Activated CD8-positive, alpha-beta memory T cell treated with anti-CD3 and anti-CD28 coated beads for 1 hour (primary cell): ENCODE measurements at places on chromosomes 7 and 10.

DNA sequence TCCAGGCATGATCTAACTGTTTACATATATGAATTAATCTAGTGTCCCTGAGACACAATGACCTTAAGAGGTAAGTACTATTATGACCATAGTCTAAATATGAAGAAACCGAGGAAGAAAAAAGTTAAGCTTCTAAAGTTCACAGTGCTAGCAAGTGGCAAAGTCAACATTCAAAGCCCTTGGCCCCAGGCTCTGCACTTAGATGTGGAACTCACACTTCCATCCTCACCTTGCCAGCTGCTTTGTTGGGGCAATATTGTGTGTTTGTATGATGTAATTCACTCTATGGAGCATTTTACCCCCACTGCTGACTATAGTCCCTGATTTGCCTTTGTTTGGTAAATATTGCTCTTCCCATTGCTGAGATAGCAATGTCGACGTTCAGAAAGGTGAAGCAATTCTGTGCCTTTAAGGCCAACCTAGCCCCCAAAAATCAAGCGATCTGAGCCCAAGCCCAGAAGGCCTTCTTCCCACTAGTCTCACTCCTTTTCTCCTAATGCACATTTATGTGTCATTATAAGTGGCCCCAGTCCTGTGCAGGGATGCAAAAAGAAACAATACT is 487.6 kb upstream of the ZMIZ1 start:
- no peak for DNase-seq

DNA sequence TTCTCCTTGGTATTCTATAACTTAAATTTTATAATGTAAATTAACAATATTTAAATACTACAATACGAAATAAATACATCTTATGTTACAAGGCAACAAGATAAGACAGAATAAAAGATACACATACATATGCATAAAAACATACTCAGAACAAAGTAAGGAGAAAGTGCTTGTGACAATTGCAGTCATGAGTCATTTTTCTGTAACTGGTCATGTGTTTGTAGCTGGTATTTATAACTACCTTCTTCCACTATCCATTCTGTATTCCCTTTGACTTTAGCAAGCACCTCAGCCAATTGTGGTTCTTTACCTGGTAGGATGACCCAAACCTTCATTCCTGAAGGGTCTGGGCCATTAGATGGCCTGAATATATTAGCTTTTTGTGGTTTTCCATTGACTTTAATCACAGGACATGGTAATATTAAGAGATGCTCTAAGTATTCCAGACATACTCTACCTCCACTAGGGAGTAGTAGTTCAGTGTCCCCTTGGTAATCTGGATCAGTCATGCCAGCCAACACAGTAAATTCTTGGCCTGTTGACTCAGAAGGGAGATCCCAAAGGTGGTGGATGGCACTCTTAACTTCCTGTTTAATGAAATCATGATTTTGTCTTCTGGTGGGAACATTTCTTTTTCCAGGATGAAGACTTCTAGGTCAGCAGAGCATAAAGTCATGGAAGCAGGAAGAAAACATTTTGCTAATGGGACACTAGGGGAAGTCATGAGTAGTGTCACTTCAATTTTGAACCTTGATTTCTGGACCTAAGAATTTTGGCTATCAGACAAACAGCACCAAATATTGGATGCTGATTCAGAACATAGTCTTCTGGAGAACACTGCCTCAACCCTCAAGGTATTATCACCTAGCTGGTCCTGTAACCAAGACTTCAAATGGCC is 733.7 kb upstream of the IGFBP3 start:
- DNase-seq = no peak

DNA sequence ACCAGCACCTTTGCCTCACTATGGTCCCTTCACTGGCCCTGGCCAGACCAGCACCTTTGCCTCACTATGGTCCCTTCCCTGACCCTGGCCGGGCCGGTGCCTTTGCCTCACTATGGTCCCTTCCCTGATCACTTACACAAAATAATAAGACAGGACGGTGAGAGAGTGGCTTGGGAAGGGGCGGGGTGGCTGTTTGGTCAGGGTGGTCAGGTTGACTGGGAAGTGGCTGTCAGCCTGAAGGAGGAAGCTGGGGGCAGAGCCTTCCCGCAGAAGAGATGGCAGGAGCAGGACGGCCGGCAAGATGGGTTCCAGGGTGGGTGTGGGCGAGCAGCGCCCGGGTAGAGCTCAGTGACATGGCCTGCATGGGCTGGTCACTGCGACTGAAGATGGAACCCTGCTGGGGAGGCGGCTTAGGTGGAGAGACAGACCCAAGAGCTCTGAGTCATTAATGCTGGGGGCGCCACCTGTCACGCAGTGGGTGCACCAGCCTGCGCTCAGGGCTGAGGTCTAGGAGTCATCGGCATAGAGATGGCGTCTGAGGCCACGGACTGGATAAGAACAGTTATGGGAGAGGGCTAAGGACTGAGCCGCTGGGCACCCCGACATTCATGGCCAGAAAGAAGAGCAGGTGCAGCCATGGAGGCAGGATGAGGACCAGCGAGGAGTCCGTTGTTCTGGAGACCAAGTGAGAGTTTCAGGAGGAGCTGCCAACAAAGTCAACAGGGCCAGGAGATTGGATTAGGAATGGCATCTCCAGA is 91.8 kb downstream of the CHST15 start:
- DNase-seq = no peak

DNA sequence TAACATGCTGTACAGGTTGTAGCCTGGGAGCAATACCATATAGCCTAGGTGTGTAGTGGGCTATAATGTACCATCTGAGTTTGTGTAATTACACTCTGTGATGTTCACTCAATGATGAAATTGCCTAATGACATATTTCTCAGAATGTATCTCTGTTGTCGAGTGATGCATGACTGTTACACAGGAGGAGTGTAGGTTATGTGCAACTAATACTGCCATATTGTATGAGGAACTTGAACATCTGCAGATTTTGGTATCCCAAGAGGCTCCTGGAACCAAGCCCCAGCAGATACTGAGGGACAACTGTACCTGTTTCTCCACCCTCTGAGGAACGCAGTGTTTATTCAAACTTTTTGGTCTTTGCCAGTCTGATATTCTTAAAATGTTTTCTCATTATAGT is 38.6 kb downstream of the NACAD start:
- DNase-seq = no peak

GRCh38 chr7:1666823-1667565 is 3.1 kb upstream of the ELFN1 start:
- no peak for DNase-seq
